G401 (cell line): ENCODE measurements at places on chromosomes 12 and 14.

DNA sequence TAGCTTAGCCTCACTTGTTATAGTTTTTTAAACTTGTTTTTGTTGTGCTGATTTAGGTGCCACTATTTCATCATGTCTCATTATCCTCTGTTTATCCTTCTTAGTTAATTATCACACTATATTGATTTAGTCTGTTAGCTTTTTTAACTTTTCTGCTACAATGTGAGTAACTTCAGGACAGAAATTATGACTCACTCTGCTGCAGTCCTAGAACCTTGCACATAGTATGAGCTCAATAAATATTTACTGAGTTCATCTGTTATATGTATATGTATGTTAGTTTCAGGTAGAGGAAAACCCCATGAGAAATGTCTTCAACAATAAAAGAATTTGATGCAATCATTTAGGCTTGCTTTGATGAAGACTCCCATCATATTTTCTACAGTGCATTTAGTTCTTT is 224.3 kb upstream of the NAV3 start:
- DNase-seq = no peak

- no peak for DNase-seq
Measured at GRCh38 chr12:57119294-57120085, 8.3 kb upstream of the STAT6 start.

- DNase-seq = no peak
Measured at GRCh38 chr12:2240390-2240789, 187.6 kb downstream of the CACNA1C start.

DNA sequence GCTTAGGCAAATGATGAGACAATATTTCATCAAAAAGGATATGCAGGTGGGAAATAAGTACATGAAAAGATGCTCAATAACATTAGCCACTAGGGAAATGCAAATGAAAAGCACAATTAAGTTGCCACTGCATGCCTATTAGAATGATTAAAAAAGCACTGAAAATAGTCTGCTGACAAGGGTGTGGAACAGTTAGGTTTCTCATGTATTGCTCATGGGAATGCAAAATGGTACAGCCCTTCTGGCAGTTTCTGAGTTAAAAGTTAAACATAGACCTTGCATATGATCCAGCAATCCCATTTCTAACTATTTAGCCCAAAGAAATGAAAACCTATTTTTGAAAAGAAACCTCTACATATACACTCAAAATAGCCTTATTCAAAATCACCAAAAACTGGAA is 393.0 kb downstream of the BMP4 start:
- DNase-seq = no peak

GRCh38 chr12:127496255-127496654 is 770.7 kb upstream of the TMEM132C start:
- DNase-seq = peak; percentile 5

DNA sequence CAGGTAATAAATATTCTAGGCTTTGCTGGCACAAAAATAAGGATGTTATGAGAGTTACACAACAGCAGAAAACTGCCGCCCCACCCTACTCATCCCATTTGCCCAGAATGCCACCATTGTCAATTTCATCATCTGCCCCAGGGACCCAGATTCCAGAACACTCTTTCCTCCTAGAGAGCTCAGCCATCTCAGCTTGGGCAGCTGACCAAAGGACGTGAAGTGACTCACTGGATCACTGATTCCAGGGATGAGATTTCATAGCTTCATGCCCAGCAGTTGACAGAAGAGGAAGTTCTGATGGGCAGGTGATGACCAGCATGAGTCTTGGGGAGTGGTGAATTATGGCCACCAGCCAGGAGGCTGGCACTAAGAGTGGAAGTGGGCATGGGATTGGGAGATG is 450.3 kb downstream of the RMST start:
- DNase-seq = no peak

GRCh38 chr12:91883811-91884210 is 261.8 kb downstream of the BTG1 start:
- DNase-seq = no peak
